Spleen (tissue), 13 donors: ENCODE measurements at places on chromosomes 11 and 22. TPM values are rescaled to one million over a fixed set of nuclear protein-coding genes. Genes with fewer than 3 reads are reported as not detected.

Gene FAM180B
- total RNA-seq, result not detected

Gene DMC1
- not detected for total RNA-seq

Gene PDGFD
- 7.1 TPM for total RNA-seq

Gene SEC14L2
- 2.9 TPM for total RNA-seq

Gene FHIP1B
- 73.6 TPM for total RNA-seq

Gene CRYBB2
- total RNA-seq, result not detected

Gene CADM1
- 9.8 TPM for total RNA-seq

Gene MCHR1
- total RNA-seq, result not detected

Gene MAJIN
- 0.40 TPM for total RNA-seq

Gene KRTAP5-2
- not detected for total RNA-seq

Gene MPEG1
- total RNA-seq, result 195 TPM

Gene PIK3IP1
- 64.6 TPM for total RNA-seq

Gene SOX10
- total RNA-seq, result not detected

Gene RHOG
- total RNA-seq, result 173 TPM

Gene SLC22A8
- not detected for total RNA-seq

Gene FIBIN
- total RNA-seq, result 7.3 TPM

Gene KCNJ5
- total RNA-seq, result 42.9 TPM

Gene PGA5
- total RNA-seq, result 2.2 TPM

Gene LRRN4CL
- total RNA-seq, result not detected

Gene IGSF22
- not detected for total RNA-seq

Gene MUC5AC
- total RNA-seq, result not detected

Gene SLC25A18
- 12.3 TPM for total RNA-seq

Gene SERPING1
- 364 TPM for total RNA-seq

Gene ZNF74
- 7.7 TPM for total RNA-seq

Gene SPTBN2
- 3.7 TPM for total RNA-seq

Gene OR8D4
- not detected for total RNA-seq

Gene FGF19
- total RNA-seq, result not detected

Gene TP53AIP1
- total RNA-seq, result not detected

Gene ZC3H12C
- 6.8 TPM for total RNA-seq

Gene KCNJ11
- 2.0 TPM for total RNA-seq

Gene E2F8
- 1.2 TPM for total RNA-seq
